ENCODE measurements at places on chromosomes 11 and 22.

GRCh38 chr11:19013181-19013857, 47.2 kb downstream of the MRGPRX2 start:
- no peak for DNase-seq

- no peak for DNase-seq
Measured at GRCh38 chr11:36385121-36385970, 89.3 kb downstream of the PRR5L start.

GRCh38 chr22:40193429-40194421, 16.0 kb downstream of the TNRC6B start:
- no peak for DNase-seq

DNA sequence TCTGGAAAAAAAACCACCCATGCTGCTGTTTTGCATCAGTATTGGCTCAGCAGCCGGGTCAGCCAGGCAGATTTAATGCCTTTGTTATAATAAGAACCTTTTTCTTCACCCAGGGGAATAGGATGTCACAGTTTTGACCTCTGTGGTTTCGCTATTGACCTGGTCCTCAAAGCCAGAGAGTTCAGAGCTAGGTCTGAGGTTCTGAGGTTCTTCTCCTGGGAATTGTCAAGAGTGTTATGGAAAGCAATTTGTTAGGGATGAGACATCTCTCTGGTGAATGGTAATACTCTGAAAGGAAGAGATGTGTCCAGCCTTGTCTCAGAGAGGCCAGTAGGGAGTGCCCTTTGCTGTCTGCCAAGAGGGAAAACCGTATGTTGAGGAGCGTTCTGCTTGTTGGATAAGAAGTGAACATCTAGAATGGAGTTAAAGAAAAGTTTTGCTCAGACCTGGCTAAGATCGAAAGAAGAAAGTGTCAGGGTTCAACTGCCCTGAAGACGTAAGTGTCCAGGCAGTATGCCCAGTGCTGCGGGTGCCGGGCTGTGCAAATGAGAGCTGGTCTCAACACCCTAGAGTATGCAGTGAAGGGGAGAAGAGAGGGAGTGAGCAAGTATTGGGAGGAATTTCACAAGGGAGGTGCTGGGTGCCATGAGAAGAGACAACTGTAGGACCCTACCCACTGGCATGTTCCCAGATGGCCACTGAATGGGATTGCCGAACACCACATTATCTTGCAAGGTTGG, 150.9 kb upstream of the TTC12 start:
- DNase-seq: no peak

DNA sequence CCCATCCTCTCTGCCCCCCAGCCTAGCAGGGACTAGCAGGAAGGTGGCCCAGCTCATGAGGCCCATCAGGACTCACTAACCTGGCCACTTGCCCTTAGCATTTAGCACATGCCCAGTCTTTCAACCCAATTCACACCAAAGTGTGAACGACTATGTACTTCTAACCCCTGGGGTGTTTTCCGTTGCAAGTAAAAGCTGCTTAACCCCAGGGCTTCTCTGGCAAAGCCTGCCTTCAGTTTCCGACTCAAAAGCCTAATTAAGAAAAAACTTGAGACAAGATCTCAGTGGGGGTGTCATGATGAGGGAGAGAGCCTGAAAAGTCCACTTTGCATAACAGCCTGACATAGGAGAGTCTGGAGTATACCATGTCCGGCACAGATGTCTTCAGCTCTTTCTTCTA, 347.8 kb downstream of the MN1 start:
- no peak for DNase-seq

DNA sequence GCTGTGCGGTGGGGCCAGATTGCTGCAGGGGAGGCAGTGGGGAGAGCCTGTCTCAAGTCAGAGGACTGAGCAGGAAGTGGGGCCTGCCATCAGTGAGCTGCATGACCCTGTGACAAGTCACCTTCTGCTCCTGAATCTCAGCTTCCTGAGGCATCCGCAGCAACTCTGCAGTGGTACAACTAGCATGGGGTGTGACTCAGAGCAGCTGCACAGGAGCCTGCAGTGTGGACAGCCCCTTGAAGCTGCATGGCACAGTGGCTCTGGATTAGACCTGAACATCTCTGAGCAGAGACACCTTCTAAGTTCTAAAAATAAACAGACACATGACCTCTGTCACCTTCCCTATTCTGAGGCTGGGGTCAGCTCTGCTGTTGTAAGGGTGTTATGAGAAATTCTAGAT, 18.0 kb downstream of the FAM227A start:
- DNase-seq: no peak

- no peak for DNase-seq
Measured at GRCh38 chr22:40276996-40277823, 69.1 kb upstream of the ADSL start.

DNA sequence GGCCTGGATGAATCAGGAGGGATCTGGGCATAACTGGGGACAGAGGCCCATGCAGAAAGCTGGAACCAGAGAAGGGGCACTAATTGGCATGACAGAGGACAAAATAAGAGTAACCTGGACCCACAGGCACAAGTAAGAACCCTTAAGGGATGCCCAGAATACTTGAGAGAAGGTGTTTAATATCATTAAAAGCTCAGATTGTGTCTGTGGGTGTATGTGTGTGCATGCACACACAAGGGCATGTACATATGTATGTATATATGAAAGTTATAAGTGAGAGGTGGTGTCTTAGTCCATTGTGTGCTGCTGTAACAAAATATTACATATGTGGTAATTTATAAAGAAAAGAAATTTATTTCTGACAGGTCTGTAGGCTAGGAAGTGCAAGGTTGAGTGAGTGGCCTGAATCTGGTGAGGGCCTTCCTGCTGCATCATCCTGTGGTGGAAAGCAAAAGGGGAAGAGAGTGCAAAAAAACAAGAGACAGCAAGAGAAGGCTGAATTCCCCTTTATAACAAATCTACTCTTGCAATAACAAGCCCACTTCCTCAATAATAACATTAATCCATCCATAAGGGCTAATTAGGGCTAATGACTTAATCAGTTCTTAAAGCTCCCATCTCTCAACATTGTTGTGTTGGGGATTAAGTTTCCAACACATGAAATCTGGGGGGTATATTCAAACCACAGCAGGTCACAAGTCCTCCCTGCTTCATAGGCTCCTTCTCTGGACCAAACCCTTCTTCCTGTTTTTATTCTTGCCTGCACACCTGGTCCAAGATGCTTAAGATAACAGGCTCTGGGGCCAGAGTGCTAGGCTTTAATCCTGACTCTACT, 68.3 kb upstream of the POU2AF2 start:
- DNase-seq: no peak

- no peak for DNase-seq
Measured at GRCh38 chr11:24478718-24479117, 18.1 kb upstream of the LUZP2 start.

Measured in HS-27A (cell line).